ENCODE measurements at places on chromosomes 5 and 9.
A peak's percentile ranks its signal among the peaks of the same experiment; 100 is the strongest.

DNA sequence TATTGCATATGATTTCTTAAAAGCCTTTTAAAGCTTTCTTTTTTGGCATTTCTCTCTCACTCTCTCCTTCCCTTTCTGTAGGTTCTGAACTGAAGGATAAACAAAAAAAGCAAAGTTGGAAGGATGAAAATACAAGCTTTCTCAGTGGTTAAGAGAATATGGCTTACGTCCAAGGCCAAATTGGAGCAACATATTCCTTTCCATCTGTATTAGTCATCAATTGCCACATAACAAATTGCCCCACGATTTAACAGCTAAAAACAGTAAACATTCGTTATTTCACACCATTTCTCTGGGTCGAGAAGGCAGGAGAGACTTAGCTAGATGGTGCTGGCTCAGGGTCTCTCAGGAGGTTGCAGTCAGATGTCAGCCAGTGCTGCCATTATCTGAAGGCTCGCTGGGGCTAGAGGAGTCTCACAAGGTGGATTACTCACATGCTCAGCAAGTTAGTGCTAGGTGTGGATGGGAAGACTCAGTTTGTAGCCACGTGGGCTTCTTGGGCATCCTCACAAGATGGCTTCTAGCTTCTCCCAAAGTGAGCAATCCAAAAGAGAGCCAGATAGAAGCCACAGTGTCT lies 2.0 kb upstream of the ROR2 start:
- no peak for DNase-seq

- no peak for DNase-seq
Observed at GRCh38 chr5:72273547-72273946, 46.5 kb downstream of the MRPS27 start.

- DNase-seq = no peak
Observed at GRCh38 chr5:1351156-1351555, 6.3 kb upstream of the CLPTM1L start.

GRCh38 chr9:130237076-130237475 lies 28.5 kb upstream of the HMCN2 start:
- DNase-seq = no peak

GRCh38 chr9:123070198-123070597 lies 36.7 kb downstream of the GPR21 start:
- no peak for DNase-seq

- no peak for DNase-seq
Observed at GRCh38 chr9:102700936-102701335, 294.2 kb upstream of the CYLC2 start.

DNA sequence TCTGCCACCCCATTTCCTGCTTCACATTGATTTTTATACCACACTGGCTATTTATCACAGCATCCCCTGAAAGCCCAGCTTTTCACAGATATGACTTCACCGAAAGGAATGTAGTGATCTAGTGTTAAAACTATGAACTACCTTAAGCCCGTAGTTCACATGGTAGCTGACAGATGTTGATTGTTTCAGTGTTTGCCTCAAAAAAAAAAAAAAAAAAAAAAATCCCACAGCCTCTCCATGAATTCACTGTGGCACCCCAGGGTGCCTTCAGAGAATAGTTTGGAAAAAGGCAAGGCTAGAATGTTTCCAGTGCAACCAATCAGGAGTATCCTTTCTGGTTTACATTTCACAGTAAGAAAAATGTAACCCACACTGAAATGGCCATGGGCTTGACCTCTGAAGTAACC lies 37.1 kb downstream of the GLIS3 start:
- peak; percentile 55 for DNase-seq

- DNase-seq = no peak
Observed at GRCh38 chr5:80219391-80219790, 36.5 kb downstream of the SERINC5 start.

GRCh38 chr9:37650299-37650872 lies 368 bp upstream of the FRMPD1 start:
- no peak for DNase-seq

DNA sequence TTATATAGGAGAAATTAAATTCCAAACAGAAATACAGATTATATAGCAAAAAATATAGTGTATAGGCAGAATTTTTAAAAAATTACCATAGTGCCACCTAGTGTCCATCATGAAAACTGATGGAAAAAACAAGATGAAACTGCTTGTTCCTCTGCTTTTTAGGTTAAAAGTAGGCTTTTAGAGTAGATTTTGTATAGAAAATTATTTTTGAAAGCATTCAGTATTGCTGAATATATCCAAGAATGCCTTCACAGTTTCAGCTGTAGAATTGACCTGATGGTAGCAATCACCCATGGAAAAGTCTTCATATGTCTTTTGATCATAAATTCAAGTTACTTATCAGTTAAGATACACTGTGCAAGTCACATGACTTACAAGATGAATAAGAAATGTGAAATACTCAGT lies 19.7 kb downstream of the RIOK2 start:
- DNase-seq = no peak

- no peak for DNase-seq
Observed at GRCh38 chr5:174384509-174384947, 339.0 kb downstream of the NSG2 start.

GRCh38 chr5:1445689-1446601 lies 705 bp upstream of the SLC6A3 start:
- no peak for DNase-seq

DNA sequence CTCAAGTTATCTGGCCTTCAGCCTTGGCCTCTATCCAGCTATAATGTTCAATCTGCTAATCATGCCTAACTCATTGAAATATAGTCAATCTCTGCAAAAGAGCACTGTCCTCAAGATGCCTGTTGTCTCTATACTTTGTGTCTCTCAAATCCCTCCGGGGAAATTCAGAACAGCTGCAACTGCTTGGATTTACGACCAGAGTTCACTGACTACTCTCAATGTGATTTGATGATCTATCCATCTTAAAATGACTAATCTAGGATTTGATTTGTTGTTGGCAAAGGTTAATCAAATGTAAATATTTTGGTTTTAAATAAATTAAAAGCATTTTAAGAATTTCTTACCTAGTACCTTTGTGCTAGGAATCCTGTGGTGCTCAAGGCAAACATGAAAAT lies 40.9 kb downstream of the SVEP1 start:
- DNase-seq = no peak

GRCh38 chr5:82129723-82130285 lies 148.3 kb downstream of the RPS23 start:
- no peak for DNase-seq

DNA sequence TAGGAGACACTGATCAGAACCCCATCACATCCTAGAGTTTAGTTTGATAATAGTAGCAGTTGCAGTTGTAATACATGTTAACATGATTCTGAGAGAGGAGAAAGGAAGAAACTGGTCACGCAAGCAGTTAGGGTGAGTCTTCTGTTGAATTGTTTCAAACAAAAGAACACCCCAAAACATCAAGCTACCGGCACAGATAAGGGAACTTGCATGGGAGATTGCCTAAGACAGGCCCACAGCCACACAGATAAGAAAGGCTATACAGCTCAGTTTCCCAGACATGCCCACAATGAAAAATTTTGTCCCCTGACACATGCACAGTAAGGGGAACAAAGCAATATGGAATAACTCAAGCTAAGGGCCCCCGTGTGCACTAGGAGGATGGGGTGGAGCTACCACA lies 15.9 kb downstream of the HSPB3 start:
- no peak for DNase-seq

GRCh38 chr9:124040935-124041816 lies 29.6 kb downstream of the LHX2 start:
- DNase-seq = no peak

DNA sequence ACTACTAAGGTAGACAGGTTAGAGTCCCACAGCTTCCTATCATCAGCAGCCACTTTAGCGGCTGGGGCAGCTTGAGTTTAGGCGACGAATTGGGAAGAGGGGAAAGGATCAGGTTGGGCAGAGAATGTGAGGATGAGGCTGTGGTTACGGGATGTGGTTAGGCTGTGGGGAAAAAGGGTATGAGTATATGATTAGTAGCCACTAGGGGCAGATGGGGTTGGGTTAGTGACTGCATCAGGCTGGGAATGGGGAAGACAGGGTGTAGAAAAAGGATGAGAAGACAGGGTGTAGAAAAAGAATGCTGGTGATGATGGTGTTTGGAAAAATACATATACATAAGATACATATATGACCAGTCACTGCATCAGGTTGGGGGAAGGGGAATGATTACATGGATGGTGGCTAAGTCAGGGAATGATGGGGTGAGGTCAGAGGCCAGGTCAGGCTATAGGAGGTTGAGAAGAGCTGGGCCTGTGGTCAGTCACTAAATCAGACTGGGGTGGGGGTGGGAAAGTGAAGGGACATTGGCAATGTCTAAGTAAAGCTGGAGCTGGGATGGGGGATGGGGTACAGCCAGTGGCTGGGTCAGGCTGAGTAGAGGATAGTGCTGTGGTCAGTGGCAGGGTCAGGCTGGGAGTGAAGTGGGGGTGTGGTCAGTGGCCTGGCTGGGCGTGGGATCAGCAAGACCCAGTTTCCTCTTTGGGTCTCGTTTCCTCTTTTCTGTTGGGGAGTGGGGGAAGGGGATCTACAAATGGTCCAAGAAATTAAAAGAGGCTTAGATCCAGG lies 2.1 kb downstream of the TLN1 start:
- peak; percentile 75 for DNase-seq

DNA sequence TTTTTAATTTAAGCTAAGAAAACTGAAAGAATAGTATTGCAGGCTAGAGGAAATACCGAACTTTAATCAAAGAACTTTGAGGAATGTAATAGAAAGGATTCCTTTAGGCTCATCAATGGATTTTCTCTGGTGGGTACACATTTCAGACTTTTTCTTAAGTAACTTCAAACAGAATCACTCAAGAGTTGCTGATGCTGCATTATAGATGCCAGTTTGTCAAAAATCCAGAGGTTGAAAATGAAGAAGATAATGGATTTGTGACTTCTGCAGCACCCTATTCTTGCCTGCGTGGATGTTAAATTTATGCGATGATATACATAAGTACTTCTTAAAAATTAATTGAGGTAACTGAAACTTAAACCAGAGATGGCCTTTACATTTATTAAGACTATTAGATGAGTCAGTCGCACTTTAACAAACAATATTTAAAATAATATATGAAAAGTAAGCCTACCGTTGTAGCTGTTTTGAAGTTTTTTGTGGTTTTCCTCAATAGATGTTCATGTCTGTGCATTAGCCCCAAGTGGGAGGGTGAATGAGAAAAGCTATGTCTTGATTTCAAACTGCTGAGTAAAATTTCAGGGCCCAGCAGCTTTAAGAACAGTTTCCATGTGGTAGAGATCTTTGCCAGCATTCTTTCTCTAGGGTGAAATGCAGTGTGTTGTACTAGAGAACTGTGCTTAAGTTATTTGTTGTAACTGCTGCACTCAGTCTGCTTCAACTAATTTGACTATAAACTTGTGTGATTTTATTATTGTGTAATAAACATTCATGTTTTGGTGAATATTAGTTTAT lies at the start of gene OGN:
Gene OGN (minus strand): TSS at position 537 of the 795 bp plus-strand sequence. CDS start 1,171 bp downstream, outside the sequence.
- no peak for DNase-seq

DNA sequence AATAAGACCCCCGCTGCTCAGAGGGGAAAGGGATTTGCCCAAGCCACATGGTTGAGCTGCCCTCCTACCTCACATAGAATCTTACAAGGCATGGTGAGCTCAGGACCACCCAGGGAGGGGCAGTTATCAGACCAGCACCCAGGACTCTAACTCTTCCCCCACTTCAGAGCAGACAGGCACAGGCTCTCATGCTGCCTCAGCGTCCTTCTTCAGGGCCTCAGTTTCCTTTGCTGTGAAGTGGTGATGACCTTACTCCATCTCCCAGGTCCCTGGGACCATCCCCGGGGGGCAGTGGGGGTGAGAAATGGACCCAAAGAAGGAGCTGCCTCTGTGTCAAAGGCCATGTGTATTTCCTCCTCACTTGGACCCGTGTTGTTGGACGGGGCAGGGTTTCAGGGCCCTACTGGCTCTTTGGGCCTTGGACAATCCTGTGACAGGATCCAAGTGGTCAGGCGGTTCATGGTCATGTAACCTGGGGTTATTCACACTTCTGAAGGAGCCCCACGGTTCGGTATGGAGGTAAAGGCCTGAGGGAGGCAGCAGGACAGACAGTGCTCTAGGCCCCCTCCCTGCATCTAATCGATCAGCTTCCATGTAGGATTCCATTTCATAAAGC lies 31.7 kb upstream of the CSF1R start:
- DNase-seq = no peak

- no peak for DNase-seq
Observed at GRCh38 chr9:93096811-93097382, 880 bp downstream of the CARD19 start.

DNA sequence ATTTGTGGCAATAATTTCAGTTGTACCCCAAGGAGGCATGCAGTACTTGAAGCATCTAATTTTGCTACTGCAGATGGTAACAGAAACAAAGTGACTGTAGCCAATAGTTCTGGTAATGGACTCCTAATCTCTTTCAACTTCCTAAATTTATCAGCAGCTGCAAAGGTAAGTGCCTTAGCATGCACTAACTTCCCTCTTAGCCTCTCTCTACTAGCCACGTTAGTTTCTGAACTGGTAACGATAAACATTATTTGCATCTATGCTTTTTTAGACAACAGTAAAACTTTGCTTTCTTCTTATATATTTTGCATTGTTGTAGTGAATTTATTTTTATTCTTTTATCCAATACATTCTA lies 6.2 kb upstream of the CKS2 start:
- DNase-seq = no peak

DNA sequence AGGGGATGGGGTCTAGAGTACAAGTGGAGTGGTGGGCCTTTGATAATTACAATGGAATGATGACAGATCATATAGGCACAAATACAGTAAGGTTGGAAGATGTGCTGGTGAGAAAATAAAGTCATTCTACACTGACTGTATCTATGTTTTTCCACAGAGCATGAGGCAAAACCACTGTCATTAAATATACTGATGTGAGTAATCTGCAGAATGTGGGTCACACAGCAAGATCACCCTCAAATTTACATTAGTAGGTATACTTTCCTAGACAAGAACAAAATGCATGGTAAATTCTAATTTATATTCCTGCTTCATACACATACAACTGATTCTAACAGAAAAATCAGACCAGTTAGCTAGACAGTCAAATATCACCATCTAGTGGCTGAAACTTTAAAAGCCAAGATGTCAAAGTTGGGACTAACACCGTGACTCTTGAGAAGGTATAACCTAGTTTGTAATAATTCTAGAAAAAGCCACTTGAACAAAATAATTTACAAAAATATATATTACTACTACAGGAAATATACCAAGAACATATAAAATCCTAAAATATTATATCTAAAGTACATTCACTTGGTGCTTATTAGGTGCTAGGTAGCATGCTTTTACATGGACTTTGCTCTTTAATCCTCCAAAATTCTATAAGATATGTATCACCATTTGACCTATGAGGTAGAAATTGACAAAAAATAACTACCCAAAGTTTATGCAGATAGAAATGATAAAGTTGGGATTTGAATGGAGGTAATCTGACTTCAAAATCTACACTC lies 19.5 kb downstream of the TTC33 start:
- peak; percentile 36 for DNase-seq

- DNase-seq = no peak
Observed at GRCh38 chr9:16710888-16711287, 159.6 kb downstream of the BNC2 start.

GRCh38 chr5:135560858-135561257 lies 17.9 kb downstream of the CXCL14 start:
- DNase-seq = no peak

- DNase-seq = peak; percentile 36
Observed at GRCh38 chr5:72860499-72860898, 44.0 kb downstream of the TNPO1 start.
